ENCODE measurements at places on chromosomes 6 and 20. TPM values are rescaled to one million over a fixed set of nuclear protein-coding genes. Genes with fewer than 3 reads are reported as not detected.

- H3K4me3 ChIP-seq, result peak overlapping the region; percentile 33
- no peaks in the 10 kb centered on the region for H3K27me3 ChIP-seq
- peaks cover 62% of the 10 kb centered on the region for H3K4me1 ChIP-seq
- H3K36me3 ChIP-seq, result peaks cover 11% of the 10 kb centered on the region
Measured at GRCh38 chr6:63643862-63644261, 8.3 kb downstream of the PHF3 start.

GRCh38 chr20:53231061-53231460, 258.9 kb downstream of the TSHZ2 start:
- no peak overlapping the region for H3K27ac ChIP-seq
- DNase-seq, result no peak
- no peaks in the 10 kb centered on the region for H3K4me1 ChIP-seq
- H3K36me3 ChIP-seq, result no peaks in the 10 kb centered on the region
- H3K27me3 ChIP-seq, result no peaks in the 10 kb centered on the region
- no peak overlapping the region for H3K4me3 ChIP-seq

- no peaks in the 10 kb centered on the region for H3K4me1 ChIP-seq
- H3K4me3 ChIP-seq, result no peak overlapping the region
- no peaks in the 10 kb centered on the region for H3K36me3 ChIP-seq
- DNase-seq, result no peak
Measured at GRCh38 chr20:54250691-54251090, 42.8 kb downstream of the PFDN4 start.

DNA sequence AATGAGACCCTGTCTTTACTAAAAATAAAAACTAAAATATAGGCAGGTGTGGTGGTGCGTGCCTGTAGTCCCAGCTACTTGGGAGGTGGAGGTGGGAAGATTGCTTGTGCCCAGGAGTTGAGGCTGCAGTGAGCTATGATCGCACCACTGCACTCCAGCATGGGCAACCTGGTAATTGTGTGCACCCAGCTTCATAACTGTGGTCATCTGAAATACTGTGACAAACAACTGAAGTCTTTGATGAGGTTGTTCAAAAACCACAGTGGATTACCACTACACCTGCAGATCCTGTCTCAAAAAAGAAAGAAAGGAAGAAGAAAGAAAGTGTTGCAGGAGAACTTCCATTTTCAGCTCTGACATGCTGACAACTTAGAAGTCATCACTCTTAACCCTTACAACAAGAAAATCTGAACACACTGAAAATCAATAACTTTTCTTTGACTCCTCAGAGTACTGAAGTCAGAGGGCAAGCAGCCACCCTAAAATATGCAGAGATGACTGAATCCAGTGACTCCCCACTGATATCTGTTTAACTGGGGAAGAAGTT, 13.8 kb upstream of the ZBP1 start:
- H3K27me3 ChIP-seq, result peaks cover 35% of the 10 kb centered on the region
- peak overlapping the region; percentile 2 for H3K4me3 ChIP-seq
- no peaks in the 10 kb centered on the region for H3K36me3 ChIP-seq
- no peak overlapping the region for H3K27ac ChIP-seq
- H3K4me1 ChIP-seq, result peaks cover 28% of the 10 kb centered on the region

- peaks cover 29% of the 10 kb centered on the region for H3K4me1 ChIP-seq
- no peaks in the 10 kb centered on the region for H3K27me3 ChIP-seq
- H3K4me3 ChIP-seq, result peak overlapping the region; percentile 8
- H3K27ac ChIP-seq, result no peak overlapping the region
Measured at GRCh38 chr6:111982681-111983080, 71.2 kb upstream of the CCN6 start.

- no peaks in the 10 kb centered on the region for H3K36me3 ChIP-seq
- no peak overlapping the region for H3K27ac ChIP-seq
- H3K4me1 ChIP-seq, result no peaks in the 10 kb centered on the region
- no peak overlapping the region for H3K4me3 ChIP-seq
- H3K27me3 ChIP-seq, result no peaks in the 10 kb centered on the region
- DNase-seq, result no peak
Measured at GRCh38 chr6:5584078-5584482, 322.8 kb downstream of the FARS2 start.

GRCh38 chr6:142459271-142459670, 157.5 kb downstream of the ADGRG6 start:
- H3K4me3 ChIP-seq, result no peak overlapping the region
- H3K27me3 ChIP-seq, result no peaks in the 10 kb centered on the region
- H3K27ac ChIP-seq, result no peak overlapping the region

GRCh38 chr20:58554541-58554940, 39.3 kb upstream of the APCDD1L start:
- DNase-seq, result no peak
- no peaks in the 10 kb centered on the region for H3K36me3 ChIP-seq
- no peak overlapping the region for H3K27ac ChIP-seq
- H3K4me3 ChIP-seq, result no peak overlapping the region
- no peaks in the 10 kb centered on the region for H3K27me3 ChIP-seq

DNA sequence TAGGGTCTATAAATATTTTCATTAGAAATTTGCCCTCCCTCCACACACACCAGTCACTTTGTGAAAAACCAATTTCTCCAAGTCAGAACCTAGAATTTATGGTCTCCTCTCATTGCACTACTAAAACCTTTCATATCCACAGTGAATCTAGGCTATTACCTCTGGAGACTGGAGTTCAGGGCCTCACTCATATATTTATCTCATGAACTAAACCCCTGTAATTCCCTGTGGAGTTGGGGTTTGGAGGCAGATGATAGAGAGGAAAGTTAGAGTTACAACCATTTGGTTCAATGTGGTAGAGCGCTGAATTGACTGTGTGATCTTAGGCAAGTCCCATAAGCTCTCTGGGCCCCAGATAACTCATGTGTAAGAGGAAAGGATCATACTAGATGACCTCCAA, 18.2 kb upstream of the CEP85L start:
- no peak overlapping the region for H3K27ac ChIP-seq
- peaks cover 28% of the 10 kb centered on the region for H3K4me1 ChIP-seq
- peaks cover 8% of the 10 kb centered on the region for H3K36me3 ChIP-seq
- no peak for DNase-seq
- no peak overlapping the region for H3K4me3 ChIP-seq
- no peaks in the 10 kb centered on the region for H3K27me3 ChIP-seq

DNA sequence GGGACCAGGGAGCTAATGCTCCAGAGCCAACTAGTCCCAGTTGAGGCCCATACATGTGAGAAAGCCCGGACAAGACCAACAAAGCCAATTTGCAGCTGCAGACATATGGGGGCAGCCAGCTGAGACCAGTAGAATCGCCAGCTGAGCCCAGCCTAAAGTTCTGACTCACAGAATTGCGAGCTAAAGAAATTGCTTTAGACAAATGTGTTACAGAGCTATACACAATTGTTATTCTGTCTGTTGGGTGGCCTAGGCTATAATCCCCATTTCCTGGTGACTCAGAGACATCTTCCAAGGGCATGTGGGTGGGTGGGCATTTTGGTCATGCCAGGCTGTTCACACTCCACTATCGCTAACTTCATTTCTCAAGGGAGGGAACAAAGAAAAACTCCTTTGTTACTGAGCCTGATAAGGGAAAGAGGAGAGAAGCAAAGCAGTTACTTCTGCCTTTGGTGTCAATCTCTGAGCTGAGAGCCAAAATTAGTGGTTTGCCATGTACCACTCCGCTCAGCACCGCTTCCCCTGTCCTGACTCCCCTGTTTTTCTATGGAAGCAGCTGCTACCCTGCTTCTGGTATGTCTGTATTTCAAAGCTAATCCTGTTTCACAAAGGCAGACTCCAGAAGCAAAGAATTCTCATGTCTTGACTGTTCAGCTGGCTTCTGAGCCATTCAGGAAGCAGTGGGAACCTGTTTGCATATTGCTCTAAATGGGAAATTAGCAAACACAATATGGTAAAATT, 26.1 kb downstream of the SCP2D1 start:
- H3K36me3 ChIP-seq, result no peaks in the 10 kb centered on the region
- DNase-seq, result no peak
- no peak overlapping the region for H3K4me3 ChIP-seq
- no peaks in the 10 kb centered on the region for H3K27me3 ChIP-seq
- H3K27ac ChIP-seq, result no peak overlapping the region
- no peaks in the 10 kb centered on the region for H3K4me1 ChIP-seq

DNA sequence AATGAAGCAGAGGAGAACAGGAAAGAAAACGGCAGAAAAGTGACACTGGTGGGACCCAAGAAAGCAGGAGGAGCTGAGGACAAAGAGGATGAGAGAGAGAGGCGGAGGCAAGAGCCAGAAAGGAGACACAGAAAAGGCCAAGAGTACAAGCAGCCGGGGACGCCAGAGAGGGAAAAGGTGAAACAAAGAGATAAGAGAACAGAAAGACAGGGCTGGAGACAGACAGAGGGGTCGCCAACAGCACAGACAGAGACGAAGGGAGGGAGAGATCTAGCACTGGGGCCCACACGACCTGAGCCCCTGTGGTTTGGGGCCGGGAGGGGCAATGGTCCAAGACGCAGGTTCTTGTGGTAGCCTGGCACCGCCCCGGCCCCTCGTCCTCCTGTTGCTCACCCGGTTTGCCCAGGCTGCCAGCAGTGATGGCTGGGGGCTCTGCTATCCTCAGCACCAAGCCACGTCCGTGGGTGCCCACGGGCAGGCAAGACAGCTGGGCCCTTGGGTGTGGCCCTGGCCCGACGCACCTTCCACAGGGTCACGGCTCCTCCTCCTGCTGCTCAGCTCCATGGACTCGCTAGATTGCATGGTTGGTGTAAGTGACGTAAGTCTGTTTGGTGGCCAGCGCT, 123.5 kb downstream of the GRM4 start:
- H3K27me3 ChIP-seq, result no peaks in the 10 kb centered on the region
- H3K4me1 ChIP-seq, result no peaks in the 10 kb centered on the region
- H3K27ac ChIP-seq, result no peak overlapping the region

- H3K4me1 ChIP-seq, result peaks cover 10% of the 10 kb centered on the region
- H3K27me3 ChIP-seq, result no peaks in the 10 kb centered on the region
- no peaks in the 10 kb centered on the region for H3K36me3 ChIP-seq
- no peak overlapping the region for H3K27ac ChIP-seq
Measured at GRCh38 chr6:119355157-119355556, 5.6 kb upstream of the MAN1A1 start.

GRCh38 chr6:163383912-163384311, 30.6 kb upstream of the QKI start:
- DNase-seq, result no peak
- no peaks in the 10 kb centered on the region for H3K36me3 ChIP-seq
- no peak overlapping the region for H3K27ac ChIP-seq

- no peaks in the 10 kb centered on the region for H3K4me1 ChIP-seq
- no peak for DNase-seq
- H3K4me3 ChIP-seq, result no peak overlapping the region
- H3K27ac ChIP-seq, result no peak overlapping the region
- H3K27me3 ChIP-seq, result no peaks in the 10 kb centered on the region
Measured at GRCh38 chr6:34964564-34964963, 75.5 kb downstream of the ANKS1A start.

DNA sequence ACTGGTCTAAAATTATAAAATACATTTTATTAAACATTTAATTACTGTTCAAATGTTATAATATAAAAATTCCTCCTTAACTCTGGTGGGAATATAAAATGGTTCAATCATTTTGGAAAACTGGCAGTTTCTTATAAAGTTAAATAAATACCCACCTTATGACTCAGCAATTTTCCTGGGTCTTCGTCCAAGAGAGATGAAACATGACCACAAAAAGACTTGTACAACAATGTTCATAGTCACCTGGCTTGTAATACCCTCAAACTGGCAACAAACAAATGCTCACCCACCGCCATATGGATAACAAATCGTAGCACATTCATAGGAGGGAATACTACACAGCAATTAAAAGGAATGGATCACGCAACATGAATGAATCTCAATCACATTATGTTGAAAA, 66.0 kb upstream of the RIN2 start:
- H3K4me1 ChIP-seq, result no peaks in the 10 kb centered on the region
- no peaks in the 10 kb centered on the region for H3K36me3 ChIP-seq
- H3K4me3 ChIP-seq, result no peak overlapping the region
- H3K27me3 ChIP-seq, result no peaks in the 10 kb centered on the region

GRCh38 chr6:11994875-11995461, 17.1 kb upstream of the HIVEP1 start:
- DNase-seq, result no peak
- no peak overlapping the region for H3K27ac ChIP-seq
- H3K4me3 ChIP-seq, result no peak overlapping the region

- no peak overlapping the region for H3K27ac ChIP-seq
- H3K4me1 ChIP-seq, result no peaks in the 10 kb centered on the region
- DNase-seq, result no peak
- no peak overlapping the region for H3K4me3 ChIP-seq
- H3K36me3 ChIP-seq, result peaks cover 2% of the 10 kb centered on the region
- no peaks in the 10 kb centered on the region for H3K27me3 ChIP-seq
Measured at GRCh38 chr6:5205035-5205507, 55.7 kb downstream of the LYRM4 start.

GRCh38 chr20:36439731-36440072, 101.6 kb upstream of the MYL9 start:
- H3K27me3 ChIP-seq, result no peaks in the 10 kb centered on the region
- H3K27ac ChIP-seq, result no peak overlapping the region
- no peaks in the 10 kb centered on the region for H3K36me3 ChIP-seq
- no peak for DNase-seq
- peaks cover 3% of the 10 kb centered on the region for H3K4me1 ChIP-seq

DNA sequence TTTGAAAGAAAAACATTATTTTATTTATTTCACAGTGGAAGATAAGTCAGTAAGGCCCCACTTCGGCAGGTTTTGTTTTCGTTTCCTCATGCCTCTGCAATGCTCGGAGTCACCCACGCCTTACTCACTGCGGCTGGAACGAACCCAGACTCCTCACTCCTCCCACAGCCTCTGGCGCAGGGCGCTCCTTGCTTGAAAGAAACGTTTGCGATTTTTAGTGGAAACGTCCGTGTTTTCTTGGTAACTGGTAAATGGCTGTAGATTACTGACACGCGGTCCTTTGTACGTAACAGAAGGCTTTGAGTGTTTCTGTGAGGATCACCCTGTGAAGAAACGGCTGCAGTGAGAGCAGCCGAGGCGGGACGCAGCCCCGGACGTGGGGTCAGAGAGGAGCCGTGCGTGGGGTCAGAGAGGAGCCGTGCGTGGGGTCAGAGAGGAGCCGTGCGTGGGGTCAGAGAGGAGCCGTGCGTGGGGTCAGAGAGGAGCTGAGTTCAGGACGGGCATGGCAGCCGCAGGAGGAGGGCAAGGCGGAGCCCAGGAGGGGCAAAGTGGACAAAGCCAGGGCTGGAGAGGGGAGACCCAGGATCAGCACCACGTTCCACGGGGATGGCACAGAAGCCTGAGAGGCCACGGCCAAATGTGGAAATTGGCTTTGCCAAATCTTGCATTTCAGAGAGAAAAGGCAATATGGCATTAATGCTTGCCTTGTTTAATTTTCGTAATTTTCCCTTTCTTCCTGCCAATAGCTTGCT, 198.6 kb upstream of the THBS2 start:
- no peak for DNase-seq
- H3K36me3 ChIP-seq, result no peaks in the 10 kb centered on the region
- H3K4me1 ChIP-seq, result no peaks in the 10 kb centered on the region
- no peaks in the 10 kb centered on the region for H3K27me3 ChIP-seq
- H3K4me3 ChIP-seq, result no peak overlapping the region
- no peak overlapping the region for H3K27ac ChIP-seq

- no peak for DNase-seq
- no peak overlapping the region for H3K4me3 ChIP-seq
- H3K36me3 ChIP-seq, result no peaks in the 10 kb centered on the region
- H3K4me1 ChIP-seq, result no peaks in the 10 kb centered on the region
- no peaks in the 10 kb centered on the region for H3K27me3 ChIP-seq
Measured at GRCh38 chr6:14467591-14467990, 350.0 kb downstream of the CD83 start.

PMEPA1 gene
- 0.86 TPM for polyA plus RNA-seq

HLA-DQB1 gene
- polyA plus RNA-seq, result 6.1 TPM

TNFRSF6B gene
- polyA plus RNA-seq, result not detected

PRSS16 gene
- 0.59 TPM for polyA plus RNA-seq

PRICKLE4 gene
- polyA plus RNA-seq, result not detected

FAXC gene
- not detected for polyA plus RNA-seq

TCFL5 gene
- 1.2 TPM for polyA plus RNA-seq

STX11 gene
- polyA plus RNA-seq, result 24.9 TPM

HLA-DRA gene
- polyA plus RNA-seq, result 153 TPM

TFAP2C gene
- not detected for polyA plus RNA-seq
